Naive thymus-derived CD8-positive, alpha-beta T cell (primary cell): ENCODE measurements at places on chromosomes 1 and 21. TPM values are rescaled to one million over a fixed set of nuclear protein-coding genes. Genes with fewer than 3 reads are reported as not detected.

CD164L2 gene
- polyA plus RNA-seq: not detected

IL24 gene
- 29.8 TPM for polyA plus RNA-seq

HPCAL4 gene
- 4.6 TPM for polyA plus RNA-seq

TMEM82 gene
- polyA plus RNA-seq: not detected

TUT4 gene
- polyA plus RNA-seq: 40.9 TPM

COL11A1 gene
- not detected for polyA plus RNA-seq

SIPA1L2 gene
- not detected for polyA plus RNA-seq

RIPK4 gene
- not detected for polyA plus RNA-seq

RGS13 gene
- not detected for polyA plus RNA-seq

GNAI3 gene
- polyA plus RNA-seq: 7.7 TPM

SNAPIN gene
- 77.4 TPM for polyA plus RNA-seq

NEK2 gene
- not detected for polyA plus RNA-seq

STUM gene
- polyA plus RNA-seq: not detected

OR2M3 gene
- polyA plus RNA-seq: not detected

DCST1 gene
- polyA plus RNA-seq: not detected

CD1C gene
- not detected for polyA plus RNA-seq

HAO2 gene
- not detected for polyA plus RNA-seq

TMEM125 gene
- not detected for polyA plus RNA-seq

ERICH3 gene
- polyA plus RNA-seq: not detected

TAS1R1 gene
- polyA plus RNA-seq: not detected

LCA5L gene
- polyA plus RNA-seq: not detected
